ENCODE measurements at places on chromosomes 5 and 9.
A peak's percentile ranks its signal among the peaks of the same experiment; 100 is the strongest.

DNA sequence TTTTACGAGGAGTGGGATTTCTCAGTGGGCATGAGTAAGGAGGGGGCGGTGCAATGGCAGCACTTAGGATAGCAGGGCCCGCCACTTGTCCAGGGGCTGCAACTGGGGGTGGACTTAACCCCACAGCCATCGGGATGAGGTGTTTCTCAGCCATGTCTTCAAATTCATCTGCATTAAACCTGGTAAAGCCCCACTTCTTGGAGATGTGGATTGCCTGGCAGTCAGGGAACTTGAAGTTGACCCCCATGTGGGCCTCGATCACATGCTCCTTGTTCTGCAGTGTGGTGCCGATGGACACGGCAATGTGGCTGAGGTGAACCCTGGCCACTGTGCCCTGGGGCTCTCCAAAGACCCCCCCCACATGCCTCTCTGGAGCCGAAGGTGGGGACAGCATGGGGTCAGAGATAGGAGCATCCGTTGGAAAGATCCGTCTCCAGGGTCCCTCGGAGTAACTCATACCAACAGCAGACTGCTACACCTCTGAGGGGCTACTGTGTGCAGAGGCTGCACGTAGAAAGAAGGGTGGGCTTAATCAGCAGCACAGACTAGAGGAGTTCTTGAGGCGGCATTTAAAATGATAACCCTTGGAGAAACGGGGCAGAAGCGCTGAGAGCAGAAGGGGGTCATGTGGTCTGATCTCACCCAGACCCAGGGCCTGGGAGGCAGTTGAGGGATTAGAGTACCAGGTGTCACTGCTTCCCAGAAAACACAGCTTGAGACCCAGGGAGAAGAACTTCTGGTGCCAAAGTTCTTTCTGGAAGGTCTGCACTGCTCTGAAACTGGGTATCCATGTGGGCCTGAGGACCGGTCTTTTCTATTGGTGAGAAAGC, 141.4 kb downstream of the MTX3 start:
- no peak for DNase-seq

- DNase-seq: no peak
These were observed 187.1 kb upstream of the GRIN3A start for GRCh38 chr9:101925498-101925897.

- DNase-seq: no peak
These were observed 71.4 kb downstream of the MED27 start for GRCh38 chr9:132008184-132008803.

DNA sequence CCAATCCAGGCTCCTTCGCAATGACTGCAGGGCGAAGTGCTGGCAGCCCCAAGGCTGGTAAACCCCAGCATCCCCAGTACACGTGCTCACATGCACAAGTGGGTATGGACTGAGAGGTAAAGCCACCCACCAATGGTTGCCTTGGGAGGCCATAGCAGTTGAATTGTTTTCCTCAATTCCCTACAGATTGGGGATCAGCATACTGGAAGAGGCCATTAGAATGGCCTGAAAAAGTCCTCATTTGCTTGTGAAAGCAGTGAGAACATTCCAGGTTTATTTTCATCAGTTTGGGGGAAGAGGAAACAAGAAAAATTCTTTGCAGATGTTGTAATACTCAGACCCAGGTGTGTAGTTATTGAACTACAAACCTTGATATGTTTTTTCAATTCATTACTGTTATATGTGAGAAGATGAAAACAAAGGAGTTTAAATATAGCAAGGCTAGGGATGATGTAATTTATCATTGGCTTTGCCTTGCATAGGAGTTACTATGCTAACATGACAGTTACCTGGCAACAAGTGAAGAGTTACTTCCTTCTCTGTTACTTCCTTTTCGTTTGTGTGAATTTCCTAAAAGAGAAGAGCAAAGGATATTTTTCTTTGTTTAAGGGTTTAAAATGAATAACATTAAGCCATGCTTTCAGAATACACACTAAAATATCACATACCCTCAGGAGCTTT, 36.4 kb downstream of the MTMR12 start:
- DNase-seq: no peak

- no peak for DNase-seq
These were observed 26.0 kb upstream of the OLFM1 start for GRCh38 chr9:135061441-135061840.

GRCh38 chr9:112103405-112103804, 71.7 kb downstream of the SUSD1 start:
- no peak for DNase-seq

DNA sequence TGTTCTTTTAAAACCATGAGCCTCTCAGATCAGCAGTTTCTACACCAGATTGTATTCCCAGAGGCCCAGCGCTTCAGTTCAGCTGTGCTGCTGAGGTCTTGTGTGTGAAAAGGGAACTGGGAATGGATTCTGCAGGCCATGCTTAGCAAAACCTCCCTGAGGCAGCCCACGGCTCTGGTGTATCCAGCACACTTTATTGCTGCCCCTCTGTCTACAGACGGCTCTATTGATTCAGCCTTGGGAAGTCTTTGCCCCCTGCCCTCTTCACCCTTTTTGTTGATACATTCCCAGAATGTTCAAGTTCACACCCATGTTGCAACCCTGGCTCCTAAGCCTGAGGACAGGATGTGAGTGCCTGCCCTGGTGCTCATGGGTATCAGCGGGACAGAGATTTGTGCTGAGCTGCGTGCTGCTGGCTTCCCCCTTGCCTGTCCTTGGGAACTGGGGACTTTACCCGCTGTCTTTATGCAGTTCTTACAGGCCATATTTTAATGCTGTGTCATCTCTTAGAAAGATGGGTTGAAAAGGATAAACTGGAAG, 37.3 kb downstream of the ARHGAP26 start:
- DNase-seq: no peak

DNA sequence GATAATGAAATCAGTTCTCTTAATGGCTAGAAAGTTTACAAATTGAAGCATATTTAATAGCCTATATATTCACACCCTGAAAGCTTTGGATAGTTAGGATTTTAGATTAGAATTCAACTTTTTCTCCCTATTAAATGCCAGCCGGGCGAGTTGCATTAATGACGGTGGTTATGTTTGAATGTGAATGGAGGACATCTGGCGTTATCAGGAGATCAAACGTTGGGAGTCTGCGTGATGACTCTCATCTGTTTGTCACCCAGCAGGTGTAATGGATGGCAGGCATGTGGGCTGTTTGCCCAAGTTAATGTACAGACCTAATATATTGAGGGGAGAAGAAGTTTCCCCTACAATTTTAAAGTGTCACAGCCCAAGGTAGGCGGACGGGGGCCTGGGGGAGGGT, 1227.7 kb upstream of the WWC1 start:
- DNase-seq: no peak

DNA sequence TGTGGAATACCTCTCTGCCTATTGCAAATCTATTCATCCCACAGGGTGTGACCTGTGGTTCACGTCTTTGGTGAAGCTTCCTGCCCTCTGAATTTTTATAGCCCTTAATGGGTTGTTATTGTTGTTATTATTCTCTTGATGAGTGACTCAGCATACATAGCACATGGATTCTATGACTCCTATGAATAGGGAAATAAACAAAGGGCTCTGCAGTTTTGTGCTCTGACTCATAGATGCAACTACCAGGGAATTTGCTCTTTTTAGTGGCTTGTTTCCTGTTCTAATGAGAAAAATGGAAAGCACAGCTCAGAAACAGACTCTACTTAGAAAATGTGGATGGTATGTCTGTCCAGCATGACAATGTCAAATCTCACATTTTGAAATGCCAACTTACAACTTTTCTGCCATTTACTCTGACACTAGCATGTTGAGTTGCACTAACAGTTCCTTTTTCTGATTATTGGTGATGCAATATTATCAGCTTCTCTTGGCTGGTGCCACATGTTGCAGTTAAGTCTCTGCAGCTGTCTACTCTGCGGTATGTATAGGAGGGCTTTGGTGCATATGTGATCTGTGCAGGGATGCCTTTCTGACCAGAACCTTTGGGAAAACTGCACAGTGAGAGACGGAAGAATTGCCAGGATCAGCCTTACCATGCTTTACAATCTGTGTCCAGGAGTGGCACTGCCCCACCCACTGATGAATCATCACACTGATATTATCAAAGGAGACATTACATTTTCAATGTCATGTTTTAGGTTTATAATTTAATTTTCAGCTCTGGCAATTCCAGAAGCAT, 996.4 kb upstream of the WWC1 start:
- no peak for DNase-seq

- DNase-seq: no peak
These were observed 16.8 kb upstream of the ACTBL2 start for GRCh38 chr5:57499262-57500050.

DNA sequence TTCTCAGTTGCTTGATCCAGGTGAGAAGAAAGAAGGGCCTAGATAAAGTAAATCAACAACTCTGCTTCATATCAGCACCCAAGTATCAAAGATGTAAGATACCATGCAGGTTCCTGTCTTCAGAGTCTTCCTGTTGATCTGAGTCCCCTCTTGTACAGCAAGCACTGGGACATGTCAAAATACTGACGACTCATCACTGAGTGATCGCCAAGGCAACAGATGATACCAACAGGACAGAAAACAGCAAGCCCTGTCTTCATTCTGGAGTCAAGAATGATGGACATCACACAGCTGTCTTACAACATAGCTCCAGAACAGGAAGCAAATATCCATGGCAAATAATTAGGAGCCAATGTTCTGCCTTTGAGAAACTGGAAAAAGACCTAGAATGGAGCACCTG, 83.7 kb downstream of the TARS1 start:
- no peak for DNase-seq

DNA sequence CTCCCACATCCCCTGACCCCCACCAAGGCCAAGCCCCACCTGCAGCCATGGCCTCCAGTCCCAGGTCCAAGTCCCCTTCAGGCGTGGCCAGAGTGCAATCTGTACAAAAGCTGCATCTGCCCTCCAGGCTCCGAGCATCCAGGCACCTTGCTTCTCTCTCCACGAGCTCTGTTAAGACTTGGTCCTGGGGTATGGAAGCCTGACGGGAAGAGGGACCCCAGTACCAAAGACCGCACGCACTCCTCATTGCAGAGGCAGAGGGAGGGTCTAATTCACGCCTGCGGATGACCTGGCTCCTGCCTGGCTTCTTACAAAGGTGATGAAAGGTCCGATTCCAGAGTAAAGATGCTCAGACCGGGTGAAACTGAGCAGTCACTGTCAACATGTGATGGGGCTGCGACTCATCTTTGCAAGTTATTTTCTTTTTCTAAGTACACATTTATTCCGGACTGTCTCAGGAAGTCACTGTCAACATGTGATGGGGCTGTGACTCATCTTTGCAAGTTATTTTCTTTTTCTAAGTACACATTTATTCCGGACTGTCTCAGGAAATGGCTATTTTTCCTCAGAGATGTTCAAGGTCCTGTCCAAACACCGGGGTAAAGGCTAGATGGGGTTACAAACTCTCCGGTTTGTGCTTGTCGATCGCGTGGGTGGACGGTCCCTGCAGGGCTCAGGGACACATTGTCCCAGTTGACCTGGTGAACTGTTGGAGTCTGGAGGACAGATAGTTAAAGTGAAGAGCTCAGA, 252.0 kb upstream of the IRX4 start:
- no peak for DNase-seq

- DNase-seq: peak; percentile 22
These were observed 42.6 kb downstream of the ANKRD55 start for GRCh38 chr5:56190497-56190896.

DNA sequence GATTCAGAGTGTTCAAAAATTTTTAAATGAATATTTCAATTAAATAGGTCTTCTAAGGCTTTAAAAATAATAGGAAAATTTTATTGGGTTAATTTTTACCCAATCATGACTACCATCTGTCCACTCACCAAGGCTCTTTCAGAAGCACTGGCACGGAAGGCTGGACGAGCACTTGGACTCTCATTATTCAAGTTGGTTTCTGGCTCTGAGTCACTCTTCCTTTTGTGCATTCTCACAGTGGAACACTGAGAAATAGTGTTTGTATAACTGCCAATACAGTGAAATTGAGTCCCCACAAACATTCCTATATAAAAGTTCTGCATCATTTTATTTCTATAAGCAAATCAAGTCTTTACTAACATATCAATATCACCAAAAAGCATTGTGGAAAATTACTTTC, 1149.0 kb downstream of the EFNA5 start:
- no peak for DNase-seq

DNA sequence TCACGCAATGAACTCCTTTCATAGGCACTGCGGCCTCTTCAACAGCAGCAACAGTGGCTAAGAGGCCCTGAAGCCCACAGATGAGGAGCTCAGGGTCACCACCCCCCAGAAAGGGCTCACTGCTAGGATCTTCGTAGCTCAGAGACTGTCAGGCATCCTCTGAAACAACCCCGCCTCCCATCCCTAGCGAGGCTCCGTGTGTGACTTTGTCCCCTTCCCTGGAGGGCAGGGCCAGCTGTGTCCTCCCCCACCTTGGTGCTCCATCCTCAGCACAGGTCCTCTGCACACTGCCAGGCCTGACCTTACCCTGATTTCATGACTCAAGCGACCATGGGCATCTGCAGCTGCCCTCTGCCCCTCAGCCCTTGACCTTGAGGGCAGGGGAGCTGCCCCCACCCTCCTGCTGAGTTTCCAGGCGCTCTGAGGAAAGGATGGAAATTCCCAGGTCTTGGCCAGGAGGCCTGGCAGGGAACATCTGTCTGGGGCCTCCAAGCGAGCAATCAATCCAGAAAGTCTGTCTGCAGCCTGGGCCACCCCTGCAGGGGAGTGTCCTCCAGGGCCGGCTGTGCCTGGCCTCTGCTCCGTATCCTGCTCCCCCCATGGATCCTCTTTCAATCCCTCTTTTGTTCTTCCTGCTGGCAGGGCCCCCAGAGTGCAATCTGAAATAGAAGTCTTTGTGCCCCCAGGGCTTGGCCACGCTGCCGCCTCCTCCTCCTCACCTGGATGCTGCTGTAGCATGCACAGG, 6.8 kb upstream of the IRX4 start:
- DNase-seq: no peak

DNA sequence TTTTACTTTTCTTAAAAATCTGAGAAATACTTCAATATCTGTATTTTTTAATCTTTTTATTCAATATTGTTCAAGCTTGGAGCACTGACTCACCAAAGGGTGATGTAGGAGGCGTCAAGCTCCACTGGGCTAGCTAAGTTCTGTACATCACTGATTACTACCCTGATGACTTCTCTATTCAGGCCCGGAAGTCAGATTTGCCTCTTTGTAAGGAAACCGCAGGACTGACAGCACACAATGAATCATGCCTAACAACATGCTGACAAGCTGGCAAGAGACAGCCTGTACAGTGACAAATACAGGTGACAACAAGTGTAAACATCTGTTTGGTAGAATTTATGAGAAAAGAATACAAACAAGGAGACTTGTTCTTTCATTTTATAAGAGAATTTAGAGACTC, 627.9 kb upstream of the RORB start:
- peak; percentile 2 for DNase-seq

- DNase-seq: no peak
These were observed 29.8 kb downstream of the PHF2 start for GRCh38 chr9:93606187-93606586.
